ENCODE measurements at places on chromosomes 12 and 14. TPM values are rescaled to one million over a fixed set of nuclear protein-coding genes. Genes with fewer than 3 reads are reported as not detected.

GRCh38 chr12:23349564-23349963 is 599.9 kb downstream of the SOX5 start:
- no peak overlapping the region for H3K27ac ChIP-seq
- H3K36me3 ChIP-seq: no peaks in the 10 kb centered on the region
- no peak overlapping the region for H3K4me3 ChIP-seq

DNA sequence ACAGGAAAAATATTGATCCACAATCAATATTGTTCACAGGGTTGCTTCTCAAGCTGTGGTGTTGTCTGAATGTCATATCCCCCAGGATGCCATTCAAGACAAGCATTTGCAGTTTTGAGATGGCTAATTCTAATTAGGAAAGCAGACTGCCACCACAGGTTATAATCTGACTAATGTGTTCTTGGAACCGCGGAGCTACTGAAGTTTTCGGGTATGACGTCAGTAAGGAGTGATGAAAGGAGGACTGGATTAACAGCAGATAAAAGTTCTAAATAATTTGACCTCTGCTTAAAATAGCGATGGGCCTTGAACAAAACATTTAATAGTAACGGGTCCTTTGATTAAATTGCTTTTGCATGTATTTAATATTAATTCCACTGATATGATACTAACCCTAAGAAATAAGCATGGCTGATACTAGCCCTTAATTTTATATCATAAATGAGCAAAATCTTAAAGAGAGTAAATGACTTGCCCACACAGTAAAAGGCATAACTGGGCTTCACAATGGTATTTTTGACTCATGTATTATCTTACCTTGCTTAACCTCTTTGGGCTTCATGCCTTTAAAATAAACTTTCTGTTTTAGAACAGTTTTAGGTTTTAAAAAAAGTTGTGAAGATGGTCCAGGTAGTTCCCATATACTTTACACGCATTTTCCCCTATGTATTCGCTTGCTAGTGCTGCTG is 50.3 kb downstream of the TSHR start:
- H3K4me3 ChIP-seq: no peak overlapping the region

GRCh38 chr12:39459027-39459434 is 16.1 kb upstream of the KIF21A start:
- no peak for DNase-seq
- no peaks in the 10 kb centered on the region for H3K36me3 ChIP-seq
- no peak overlapping the region for H3K4me3 ChIP-seq

- H3K27me3 ChIP-seq: no peaks in the 10 kb centered on the region
- no peaks in the 10 kb centered on the region for H3K36me3 ChIP-seq
- H3K4me3 ChIP-seq: no peak overlapping the region
- no peak for DNase-seq
- no peak overlapping the region for H3K27ac ChIP-seq
Observed at GRCh38 chr12:106150555-106150954, 11.8 kb upstream of the NUAK1 start.

DNA sequence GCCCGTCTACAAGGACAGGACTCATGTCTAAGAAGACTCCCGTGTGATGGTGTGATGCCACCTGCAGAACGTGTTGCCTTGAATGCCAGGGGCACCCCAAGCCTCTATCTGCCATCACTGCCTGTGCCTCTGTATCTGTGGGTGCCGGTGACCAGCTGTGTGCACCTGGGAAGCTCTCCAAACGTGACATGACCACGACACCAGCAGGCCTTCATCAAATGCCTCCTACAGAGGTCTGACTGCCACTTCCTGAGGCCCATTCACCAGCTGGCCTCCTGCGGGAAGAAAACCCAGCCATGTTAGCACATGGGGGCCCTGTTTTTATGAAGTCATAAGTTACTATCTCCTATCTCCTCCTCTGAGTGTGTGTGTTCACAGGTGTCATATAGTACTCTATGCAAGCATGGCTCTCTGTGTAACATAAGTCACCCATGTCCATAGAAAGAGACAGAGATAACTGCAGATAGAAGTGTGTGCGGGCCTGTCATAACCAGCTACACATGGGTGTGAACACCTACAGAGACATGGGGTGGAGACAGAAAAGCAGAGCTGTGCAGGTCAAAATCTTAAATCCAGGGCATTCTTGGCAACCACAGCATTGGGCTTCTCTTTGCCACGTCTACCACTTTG is 18.3 kb upstream of the SERPINA4 start:
- H3K4me3 ChIP-seq: no peak overlapping the region
- H3K27ac ChIP-seq: peak overlapping the region; percentile 65
- peaks cover 22% of the 10 kb centered on the region for H3K4me1 ChIP-seq
- H3K36me3 ChIP-seq: no peaks in the 10 kb centered on the region

DNA sequence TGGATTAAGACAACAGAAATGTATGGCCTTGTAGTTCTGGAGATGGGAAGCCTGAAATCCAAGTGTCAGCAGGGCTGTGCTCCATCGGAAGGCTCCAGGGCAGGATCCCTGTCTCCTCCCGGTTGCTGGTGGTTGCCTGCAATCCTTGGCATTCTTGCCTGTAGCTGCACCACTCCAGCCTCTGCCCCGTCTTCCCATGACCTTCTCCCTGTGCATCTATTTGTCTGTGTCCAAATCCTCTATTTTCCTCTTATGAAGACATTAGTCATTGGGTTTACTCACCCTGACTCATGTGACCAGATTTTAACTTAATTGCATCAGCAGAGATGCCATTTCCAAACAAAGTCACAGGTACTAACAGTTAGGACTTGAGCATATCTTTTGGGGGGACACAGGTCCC is 15.1 kb downstream of the TUNAR start:
- peak overlapping the region; percentile 25 for H3K27ac ChIP-seq
- no peak for DNase-seq
- no peaks in the 10 kb centered on the region for H3K4me1 ChIP-seq
- no peaks in the 10 kb centered on the region for H3K36me3 ChIP-seq

DNA sequence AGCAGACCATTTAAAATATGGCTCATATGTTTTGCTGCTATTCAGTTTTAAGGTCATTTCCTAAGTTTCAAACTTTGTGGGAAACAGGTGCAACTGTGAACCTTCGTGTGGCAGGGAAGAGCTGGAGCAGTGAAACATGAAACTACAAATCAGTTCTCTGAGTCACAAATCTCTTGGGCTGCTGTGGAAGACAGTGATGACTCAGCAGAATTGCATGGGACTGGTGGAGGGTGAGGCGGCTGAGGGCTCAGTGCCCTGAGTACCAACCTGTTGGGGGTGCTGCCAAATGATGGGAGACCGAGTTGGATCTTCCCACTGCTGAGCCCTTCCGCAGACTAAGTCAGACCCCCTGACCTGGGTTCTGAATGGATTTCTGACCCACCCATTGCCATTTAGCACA is 8.4 kb upstream of the CALM1 start:
- H3K4me1 ChIP-seq: peaks cover 19% of the 10 kb centered on the region
- H3K27me3 ChIP-seq: no peaks in the 10 kb centered on the region
- H3K27ac ChIP-seq: no peak overlapping the region
- no peaks in the 10 kb centered on the region for H3K36me3 ChIP-seq

GRCh38 chr12:121958541-121959240 is 40.3 kb downstream of the CFAP251 start:
- peaks cover 3% of the 10 kb centered on the region for H3K4me1 ChIP-seq
- peaks cover 54% of the 10 kb centered on the region for H3K36me3 ChIP-seq
- no peak for DNase-seq
- no peaks in the 10 kb centered on the region for H3K27me3 ChIP-seq
- H3K4me3 ChIP-seq: no peak overlapping the region
- no peak overlapping the region for H3K27ac ChIP-seq

DNA sequence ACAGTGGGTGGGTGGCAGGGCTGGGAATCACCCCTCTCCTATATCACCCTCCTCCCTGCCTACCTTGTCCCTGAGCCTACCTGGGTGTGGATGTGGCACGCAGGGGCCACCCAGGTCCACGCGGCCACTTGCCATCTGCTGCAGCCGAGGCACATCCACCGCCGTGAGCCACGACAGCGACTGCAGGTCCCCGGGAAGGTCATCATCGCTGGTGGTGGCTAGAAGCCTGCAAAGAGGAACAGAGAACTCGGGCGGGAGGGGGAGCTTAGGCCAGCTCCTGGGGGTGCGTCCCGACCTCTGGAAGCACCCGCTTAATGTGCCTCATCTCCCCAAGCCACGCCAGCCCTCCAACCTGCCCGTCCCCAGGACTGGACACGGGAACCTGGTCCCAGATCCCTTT is 19.0 kb downstream of the FOXN4 start:
- peaks cover 23% of the 10 kb centered on the region for H3K27me3 ChIP-seq
- no peak for DNase-seq
- no peaks in the 10 kb centered on the region for H3K36me3 ChIP-seq
- no peak overlapping the region for H3K27ac ChIP-seq
- H3K4me1 ChIP-seq: no peaks in the 10 kb centered on the region

The SERPINA5 gene
- polyA plus RNA-seq: not detected

The SLC6A13 gene
- polyA plus RNA-seq: 0.45 TPM

The CCDC175 gene
- not detected for polyA plus RNA-seq

The SYCP3 gene
- polyA plus RNA-seq: 0.13 TPM

The AKAP6 gene
- 1.3 TPM for polyA plus RNA-seq

Data from keratinocyte (primary cell).